ENCODE measurements at places on chromosomes 6 and 20.
A peak's percentile ranks its signal among the peaks of the same experiment; 100 is the strongest.

- no peak for DNase-seq
Measured at GRCh38 chr20:1001911-1002681, at the start of gene RSPO4. RSPO4 (minus strand) TSS chr20:1002311; CDS start chr20:1002164, 147 bp downstream.

DNA sequence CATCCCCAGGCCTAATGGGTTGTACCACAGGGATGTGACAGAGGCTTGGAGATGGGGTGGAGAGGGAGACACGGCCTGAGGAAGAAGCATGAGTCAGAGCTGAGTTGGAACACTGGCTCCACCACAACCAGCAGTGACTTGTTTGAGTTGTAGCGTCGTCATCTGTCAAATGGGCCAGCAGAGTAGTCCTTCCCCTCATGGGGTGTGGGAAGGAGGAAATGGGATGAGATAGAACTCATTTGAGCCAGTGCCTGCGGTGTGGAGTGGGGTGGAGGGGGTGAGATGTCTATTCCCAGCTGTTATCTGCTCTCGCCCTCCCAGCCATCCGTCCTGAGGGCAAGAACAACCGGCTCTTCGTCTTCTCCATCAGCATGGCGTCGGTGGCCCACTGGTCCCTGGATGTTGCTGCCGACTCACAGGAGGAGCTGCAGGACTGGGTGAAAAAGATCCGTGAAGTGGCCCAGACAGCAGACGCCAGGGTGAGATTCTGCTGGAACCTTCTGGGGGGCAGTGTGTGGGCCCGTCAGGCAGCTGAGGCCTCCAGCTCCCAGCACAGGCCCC is 32.5 kb downstream of the PLCG1 start:
- DNase-seq, result peak; percentile 4

DNA sequence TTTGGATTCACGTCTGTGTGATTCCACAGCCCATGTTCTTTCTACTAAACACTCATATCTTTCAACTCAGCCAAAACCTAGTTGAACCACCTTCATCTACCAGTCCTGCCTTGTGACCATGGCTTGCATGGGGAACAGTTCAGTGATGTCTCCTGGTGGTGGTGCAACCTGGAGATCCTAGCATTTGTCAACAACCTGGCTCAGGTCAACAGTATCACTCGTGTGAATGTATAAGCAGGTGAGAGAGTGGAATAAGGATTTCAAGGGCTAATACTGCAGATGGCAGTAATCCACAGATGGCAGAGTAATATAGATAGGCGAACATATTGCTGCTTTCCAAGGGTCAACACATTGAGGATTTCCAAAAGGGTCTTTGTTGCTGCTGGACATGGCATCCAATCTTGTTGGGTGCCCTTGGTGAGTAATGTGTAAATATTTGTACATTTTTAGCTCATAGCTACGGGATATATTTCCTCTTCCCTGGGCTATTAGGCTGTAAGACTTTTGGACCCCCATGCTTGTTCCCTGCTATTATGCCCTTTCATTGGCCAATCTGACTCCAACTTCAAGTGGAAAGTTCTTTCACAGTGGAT is 13.4 kb downstream of the PBOV1 start:
- DNase-seq, result no peak

GRCh38 chr6:106539936-106540335 is 89.4 kb downstream of the RTN4IP1 start:
- DNase-seq, result no peak

GRCh38 chr6:21883595-21884328 is 290.2 kb downstream of the SOX4 start:
- no peak for DNase-seq

GRCh38 chr6:102907181-102907580 is 1513.7 kb downstream of the GRIK2 start:
- no peak for DNase-seq

- DNase-seq, result peak; percentile 40
Measured at GRCh38 chr20:38460040-38460623, 12.5 kb upstream of the RALGAPB start.

DNA sequence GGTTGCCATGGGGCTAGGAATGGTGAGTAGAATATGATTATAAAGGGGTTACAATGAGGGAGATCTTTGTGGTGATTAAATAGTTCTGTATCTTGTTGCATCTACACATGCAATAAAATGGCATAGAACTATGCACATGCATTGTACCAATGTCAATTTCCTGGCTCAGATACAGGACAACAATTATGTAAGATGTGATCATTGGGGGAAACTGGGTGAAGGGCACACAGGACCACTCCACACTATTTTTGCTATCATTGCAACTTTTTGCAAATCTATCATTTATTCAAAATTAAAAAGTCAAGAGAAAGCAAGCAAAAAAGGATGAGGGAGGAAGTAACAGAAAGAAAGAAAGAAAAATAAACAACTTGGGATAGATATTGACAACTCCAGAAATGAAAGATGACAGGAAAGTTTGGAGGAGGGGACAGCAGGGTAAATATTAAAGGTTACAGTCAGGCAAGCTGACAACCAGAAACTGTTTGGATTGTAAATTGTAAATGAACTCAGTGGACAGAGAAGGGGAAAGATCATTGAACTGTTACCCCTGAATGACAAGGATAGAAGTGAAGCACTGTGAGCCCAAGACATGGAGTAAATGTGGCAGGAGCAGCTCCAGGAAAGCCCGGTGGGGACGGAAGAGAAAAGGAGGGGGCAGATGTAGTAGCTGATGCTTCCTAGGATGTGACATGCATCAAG is 499.6 kb upstream of the JARID2 start:
- no peak for DNase-seq
